ENCODE measurements at places on chromosomes 7 and 10. TPM values are rescaled to one million over a fixed set of nuclear protein-coding genes. Genes with fewer than 3 reads are reported as not detected.

GRCh38 chr7:140364819-140365218 lies 33.5 kb downstream of the SLC37A3 start:
- no peak for DNase-seq

DNA sequence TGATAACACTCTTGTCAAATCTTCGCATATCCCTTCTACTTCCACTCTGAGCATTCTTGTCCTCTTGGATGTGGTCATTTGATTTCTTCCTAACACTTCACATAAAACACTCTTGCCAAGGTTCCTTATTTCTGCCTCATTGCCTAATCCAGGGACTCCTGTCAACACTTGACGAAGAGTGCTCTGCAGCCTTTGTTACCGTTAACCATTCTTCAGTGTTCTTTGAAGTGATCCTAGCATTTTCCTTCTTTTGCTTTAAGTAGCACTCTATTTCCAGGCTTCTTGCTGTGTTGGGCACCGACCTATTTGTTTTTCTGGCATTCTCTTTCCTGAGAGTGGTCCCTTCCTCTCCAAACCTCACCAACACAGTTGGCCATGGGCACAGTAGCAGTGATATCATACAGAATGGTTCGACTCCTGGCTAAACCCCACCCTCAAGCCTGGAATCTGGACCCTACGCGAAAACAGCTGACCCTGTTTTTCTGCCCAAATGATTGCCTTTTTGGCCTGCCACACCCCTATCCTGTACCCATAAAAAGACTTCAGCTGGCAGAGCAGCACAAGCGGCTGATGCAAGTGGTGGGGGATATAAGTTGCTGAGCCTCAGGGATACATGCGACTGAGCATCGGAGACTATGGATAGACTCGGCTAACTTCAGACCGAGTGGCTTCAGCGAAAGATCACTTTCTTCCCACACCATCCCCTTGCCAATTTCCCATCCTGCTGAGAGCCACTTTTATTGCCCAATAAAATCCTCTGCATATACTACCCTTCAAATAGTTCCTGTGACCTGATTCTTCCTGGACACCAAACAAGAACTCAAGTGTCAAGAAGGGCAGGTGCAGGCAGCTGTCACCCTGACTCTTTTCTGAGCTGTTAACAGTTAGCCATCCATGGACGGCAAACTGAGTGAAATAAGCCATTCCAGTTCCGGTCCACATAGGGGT lies 820.6 kb downstream of the CCSER2 start:
- no peak for DNase-seq

GRCh38 chr7:14020339-14020900 lies 31.0 kb upstream of the ETV1 start:
- no peak for DNase-seq

SPAG6 gene
- total RNA-seq = not detected

ASZ1 gene
- total RNA-seq = not detected

Data from left lobe of liver (tissue), 2 donors.